ENCODE measurements at places on chromosomes 1 and 21.

DNA sequence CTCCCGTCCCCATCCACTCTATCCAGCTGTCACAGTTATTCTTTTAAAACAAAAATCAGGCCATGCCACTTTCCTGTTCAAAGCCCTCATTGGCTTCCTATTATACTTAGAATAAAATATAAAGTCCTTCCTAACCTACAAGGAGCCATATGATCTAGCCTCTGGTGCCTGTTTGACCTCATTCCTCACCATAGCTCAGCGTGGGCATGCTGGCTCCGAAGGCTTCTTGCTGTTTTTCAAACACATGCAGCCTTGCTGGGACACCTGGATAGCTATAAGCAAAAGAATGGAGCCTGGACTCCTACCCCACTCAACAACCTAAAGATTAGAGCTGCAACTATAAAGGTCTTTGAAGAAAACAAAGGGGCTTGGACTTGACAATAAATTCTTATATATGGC, 23.7 kb downstream of the DHCR24 start:
- DNase-seq, result no peak

DNA sequence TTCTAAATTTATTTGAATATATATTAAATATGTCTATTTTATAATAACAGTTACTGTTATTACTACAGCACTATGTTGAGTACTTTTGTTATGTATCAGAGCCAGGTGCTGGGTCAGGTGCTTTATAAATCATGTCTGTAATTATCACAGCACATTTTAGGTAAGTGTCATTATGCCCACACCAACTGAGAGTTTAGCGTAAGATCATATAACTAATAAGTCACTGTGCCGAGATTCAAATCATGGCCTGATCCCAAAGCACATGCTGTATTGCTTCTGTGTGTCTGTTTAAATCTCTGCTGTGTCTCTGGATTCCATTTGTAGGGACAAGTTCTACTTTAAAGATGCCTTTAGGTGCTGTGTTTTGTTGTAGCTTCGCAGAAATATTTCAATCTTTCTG, 1.9 kb downstream of the GPSM2 start:
- DNase-seq, result no peak

DNA sequence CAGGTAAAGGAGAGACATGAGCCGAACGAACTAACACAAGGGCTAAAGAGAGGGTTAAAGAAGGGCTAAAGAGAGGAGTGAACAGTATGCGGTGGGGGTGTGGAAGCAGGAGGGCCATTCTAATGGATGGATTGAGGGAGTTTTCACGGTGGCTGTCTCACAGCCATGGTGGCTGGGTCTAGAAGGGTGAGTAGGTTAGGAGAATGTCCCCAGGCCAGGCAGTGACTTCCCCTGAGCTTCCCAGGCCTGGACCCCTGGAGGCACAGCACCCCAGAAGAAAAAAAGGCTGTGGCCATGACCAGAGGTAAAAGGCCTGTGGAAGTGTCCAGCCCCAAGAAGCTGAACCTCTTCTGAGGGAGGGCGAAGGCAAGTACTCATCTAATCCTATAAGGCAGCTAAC, 3.6 kb downstream of the FNDC5 start:
- no peak for DNase-seq

GRCh38 chr1:196501760-196502428, 106.3 kb downstream of the KCNT2 start:
- DNase-seq, result no peak

DNA sequence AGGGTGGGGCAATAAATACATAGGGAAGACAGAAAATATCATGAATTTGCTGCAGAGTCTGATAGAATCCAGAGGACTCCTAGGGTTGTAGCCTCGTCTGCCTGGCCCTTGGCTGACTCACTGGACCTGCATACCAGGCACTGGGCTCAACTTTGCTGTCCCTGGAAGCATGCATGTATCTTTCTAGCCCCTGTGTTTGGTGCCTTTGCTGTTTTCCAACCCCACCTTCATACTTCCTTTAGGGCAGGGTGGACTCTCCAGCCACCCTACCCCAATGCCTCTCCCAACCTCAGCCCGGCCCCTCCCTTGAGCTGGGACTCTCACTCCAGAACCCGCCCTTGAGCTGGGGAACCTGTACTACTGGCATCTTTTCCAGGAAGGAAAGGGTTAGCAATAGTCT, 1.2 kb downstream of the RAB25 start:
- no peak for DNase-seq

DNA sequence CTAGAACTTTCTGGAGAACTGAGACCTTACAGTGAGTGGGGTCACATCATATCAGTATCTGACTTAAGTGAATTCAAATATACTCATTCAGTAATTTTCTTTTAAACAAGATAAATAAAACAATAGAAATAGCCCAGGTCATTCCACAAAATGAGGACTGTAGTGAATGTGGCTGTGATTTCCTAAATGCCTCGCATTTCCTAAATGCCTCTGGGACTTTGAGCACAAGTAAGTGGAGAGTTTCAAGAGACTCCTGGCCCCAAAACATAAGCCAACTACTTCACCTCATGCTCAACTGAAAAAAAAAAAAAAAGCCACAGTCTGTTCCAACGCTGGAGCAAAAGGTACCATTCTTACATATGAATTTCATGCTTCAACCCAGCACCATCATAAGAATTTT, 81.5 kb downstream of the ZNF281 start:
- DNase-seq, result no peak

DNA sequence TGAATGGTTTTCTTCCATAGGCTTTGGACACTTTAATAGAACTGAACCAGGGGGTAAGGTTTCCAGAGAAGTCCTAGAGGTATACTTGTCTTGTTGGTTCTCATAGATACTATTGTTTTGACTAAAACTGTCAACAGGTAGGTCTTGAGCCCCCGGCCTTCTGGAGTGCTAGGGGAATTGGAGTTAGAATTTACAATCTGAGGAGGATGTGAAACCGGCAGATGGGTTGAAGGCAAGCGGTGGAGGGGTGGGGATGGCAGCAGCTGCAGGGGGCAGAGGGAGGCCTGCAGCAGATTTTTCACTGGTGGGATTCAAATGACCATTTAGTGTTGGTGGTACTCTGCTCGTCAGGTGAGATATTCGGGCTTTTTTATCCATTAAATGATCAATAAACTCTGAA, 4.3 kb upstream of the CD1D start:
- no peak for DNase-seq
